Small intestine (tissue), 16 donors: ENCODE measurements at places on chromosomes 7 and 10. TPM values are rescaled to one million over a fixed set of nuclear protein-coding genes. Genes with fewer than 3 reads are reported as not detected.
A peak's percentile ranks its signal among the peaks of the same experiment; 100 is the strongest.

- no peak overlapping the region for H3K4me3 ChIP-seq
- peak; percentile 52 for DNase-seq
- H3K4me1 ChIP-seq, result no peaks in the 10 kb centered on the region
- no peaks in the 10 kb centered on the region for H3K27me3 ChIP-seq
These were observed 79.6 kb downstream of the NHLRC2 start for GRCh38 chr10:113933894-113934532.

- no peaks in the 10 kb centered on the region for H3K36me3 ChIP-seq
- H3K27me3 ChIP-seq, result no peaks in the 10 kb centered on the region
- DNase-seq, result no peak
- no peak overlapping the region for H3K27ac ChIP-seq
- no peak overlapping the region for H3K4me3 ChIP-seq
- no peaks in the 10 kb centered on the region for H3K4me1 ChIP-seq
These were observed 62.6 kb downstream of the CALD1 start for GRCh38 chr7:134842062-134842461.

DNA sequence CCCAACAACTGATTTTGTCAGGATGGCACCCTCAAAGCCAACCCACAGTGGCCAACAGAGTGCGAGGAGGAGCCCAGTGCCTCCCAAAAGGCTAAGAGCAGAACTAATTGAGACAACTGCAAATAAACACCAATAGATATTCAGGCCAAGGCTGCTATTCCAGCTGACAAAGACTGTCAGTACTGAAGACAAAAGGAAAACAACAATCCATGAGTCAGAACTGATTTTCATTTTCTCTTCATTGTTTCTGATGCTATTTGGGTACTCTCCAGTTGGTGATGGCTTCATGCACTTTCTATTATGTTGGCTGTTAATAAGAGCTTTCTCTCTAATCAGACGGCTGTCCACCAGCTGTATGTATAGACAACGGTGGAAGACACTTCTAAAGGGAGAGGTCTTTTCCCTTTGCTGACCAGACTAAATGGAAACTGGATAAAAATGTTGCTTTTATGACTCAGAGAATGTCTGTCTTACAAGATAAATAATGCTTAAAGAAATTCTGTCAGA lies 515.9 kb downstream of the PARD3 start:
- no peak overlapping the region for H3K27ac ChIP-seq
- DNase-seq, result no peak
- H3K4me3 ChIP-seq, result no peak overlapping the region
- H3K27me3 ChIP-seq, result no peaks in the 10 kb centered on the region
- H3K4me1 ChIP-seq, result no peaks in the 10 kb centered on the region
- H3K36me3 ChIP-seq, result no peaks in the 10 kb centered on the region

The TRIM56 gene
- polyA plus RNA-seq, result 24.9 TPM

The DDIT4 gene
- 46.8 TPM for polyA plus RNA-seq

The OPN4 gene
- polyA plus RNA-seq, result not detected
